Neural progenitor cell (in vitro differentiated cells): ENCODE measurements at places on chromosomes 11 and 22.

DNA sequence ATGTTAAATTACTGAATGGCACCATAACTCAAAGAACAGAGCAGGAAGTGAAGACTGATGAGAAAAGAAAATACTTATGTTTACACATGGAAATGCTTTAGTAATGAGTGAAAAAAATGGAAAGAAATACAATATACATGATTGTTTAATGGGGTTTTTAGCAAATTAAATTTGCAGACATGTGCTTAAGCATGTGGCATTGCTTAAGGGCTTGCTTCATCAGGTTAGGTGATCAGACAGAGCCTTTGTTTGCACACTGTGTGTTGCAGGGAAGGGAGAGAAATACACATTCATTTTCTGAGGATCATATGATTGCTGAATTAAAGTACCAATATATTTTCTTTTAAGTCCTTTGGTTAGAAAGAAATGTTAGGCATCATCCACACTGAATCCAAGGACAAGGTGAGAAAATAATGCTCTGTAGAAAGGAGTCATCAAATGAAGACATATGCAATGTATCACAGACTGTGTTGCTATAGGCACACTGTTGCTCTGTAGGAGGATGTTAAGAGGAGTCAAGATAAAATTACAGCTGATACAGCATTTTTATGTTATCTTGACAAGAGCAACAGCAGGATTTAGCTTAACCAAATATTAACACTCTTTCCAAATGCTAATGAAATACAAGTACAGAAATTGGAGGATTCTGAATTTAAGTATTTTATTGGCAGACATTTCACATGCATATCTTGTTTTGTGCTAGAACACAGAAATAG lies 23.4 kb upstream of the ARHGAP20 start:
- DNase-seq = no peak

GRCh38 chr11:86703987-86704386 lies 31.6 kb upstream of the ME3 start:
- no peak for DNase-seq

- no peak for DNase-seq
Observed at GRCh38 chr11:12125609-12126149, 15.3 kb downstream of the MICAL2 start.

DNA sequence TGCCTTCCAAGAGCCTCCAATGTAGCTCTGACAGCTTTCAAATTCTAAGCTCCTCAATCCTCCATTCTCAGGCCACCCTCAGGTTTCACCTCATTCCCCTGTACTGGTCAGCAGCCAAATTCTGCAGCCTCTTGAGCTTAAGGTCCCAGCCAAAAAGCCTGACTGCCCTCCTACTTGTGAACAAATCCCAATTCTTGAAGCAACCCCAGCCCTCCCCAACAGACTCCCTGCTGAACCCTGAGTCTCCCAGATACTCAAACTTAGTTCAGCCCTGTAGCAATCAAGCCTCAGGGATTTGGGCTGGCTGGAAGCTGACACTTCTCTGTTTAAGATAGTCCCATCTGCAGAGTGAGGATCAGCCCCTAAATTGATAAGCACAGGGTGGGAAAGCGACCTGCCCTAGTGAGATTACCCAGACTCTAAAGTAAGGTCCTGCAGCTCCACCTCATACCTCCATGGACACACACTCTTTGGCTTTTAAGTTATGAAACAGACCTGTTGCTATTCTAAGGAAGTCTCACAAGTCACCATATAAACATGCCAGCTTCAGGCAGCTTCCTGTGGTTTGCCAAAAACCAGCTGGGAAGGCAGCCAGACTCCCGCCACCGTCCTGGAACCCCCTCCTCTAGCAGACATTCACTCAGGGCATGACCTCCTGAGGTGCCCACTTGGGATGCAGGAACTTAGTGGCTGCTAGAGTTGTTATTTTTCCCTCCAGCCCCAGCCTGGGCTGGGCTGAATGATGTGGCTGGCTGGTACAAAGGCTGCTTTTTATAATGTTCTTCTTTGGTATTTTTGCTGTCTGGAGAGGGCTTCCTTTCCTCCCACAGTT lies 82.5 kb upstream of the PICALM start:
- DNase-seq = peak; percentile 39

- DNase-seq = no peak
Observed at GRCh38 chr11:128796270-128796669, 70.8 kb downstream of the KCNJ1 start.
